ENCODE measurements at places on chromosomes 11 and 22.

DNA sequence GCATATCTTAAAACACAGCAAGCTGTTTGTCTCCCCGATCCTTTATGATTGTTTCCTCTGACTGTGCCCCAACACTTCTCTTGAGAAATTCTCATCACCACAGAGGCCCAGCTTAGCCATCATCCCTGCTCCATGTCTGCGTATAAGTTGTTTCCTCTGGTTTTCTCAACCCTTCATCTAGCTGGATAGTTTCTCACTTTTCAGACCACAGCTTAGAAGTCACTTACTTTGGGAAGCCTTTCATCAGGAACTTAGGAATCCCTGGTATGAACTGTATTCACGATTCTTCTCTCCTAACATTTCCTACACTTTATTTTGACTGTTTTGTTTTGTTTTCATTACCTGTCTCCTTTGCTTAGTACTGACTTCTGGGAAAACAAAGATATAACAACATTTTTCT is 295.2 kb downstream of the GUCY1A2 start:
- DNase-seq, result no peak

- no peak for DNase-seq
These were observed 65.3 kb downstream of the MAML2 start for GRCh38 chr11:96277696-96278038.

GRCh38 chr22:41598891-41599635 is 9.4 kb upstream of the PMM1 start:
- DNase-seq, result no peak

DNA sequence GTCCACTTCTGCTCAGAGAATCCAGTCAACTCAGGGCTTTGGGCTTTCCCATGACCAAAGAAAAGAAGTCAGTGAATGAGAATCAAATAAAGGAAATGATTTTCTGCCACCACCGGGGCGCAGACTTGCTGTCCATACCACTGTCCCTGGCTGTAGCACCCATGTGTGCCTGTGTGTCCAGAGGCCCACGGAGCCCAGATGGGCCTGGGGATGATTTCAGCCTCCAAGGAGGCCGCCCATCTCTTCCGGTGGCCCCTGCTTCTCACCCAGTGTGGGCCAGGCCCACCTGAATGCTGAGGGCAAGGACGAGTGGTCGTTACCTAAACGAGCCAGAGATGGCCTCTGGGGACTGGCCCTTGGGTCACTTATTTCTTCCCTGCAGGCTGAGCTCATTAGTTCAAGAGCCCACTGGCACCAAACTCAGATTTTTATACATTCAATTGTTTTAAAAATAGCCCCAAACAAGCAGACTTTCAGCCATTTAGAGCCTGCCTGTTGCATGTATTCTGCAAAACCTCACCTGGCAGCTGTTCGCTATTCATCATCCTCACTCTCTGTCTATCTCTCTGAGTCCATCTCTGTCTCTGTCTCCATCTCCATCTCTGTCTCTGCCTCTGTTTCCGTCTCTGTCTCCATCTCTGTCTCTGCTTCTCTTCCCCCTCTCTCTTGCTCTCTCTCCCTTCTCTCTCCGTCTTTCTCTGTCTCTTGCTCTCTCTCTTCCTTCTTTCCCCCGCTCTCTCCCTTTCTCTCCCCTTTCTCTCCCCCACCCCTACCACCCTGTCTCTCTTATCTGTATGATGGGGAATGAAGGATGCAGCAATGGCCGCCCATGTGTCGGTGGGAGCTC is 24.2 kb downstream of the KRTAP5-5 start:
- DNase-seq, result no peak

DNA sequence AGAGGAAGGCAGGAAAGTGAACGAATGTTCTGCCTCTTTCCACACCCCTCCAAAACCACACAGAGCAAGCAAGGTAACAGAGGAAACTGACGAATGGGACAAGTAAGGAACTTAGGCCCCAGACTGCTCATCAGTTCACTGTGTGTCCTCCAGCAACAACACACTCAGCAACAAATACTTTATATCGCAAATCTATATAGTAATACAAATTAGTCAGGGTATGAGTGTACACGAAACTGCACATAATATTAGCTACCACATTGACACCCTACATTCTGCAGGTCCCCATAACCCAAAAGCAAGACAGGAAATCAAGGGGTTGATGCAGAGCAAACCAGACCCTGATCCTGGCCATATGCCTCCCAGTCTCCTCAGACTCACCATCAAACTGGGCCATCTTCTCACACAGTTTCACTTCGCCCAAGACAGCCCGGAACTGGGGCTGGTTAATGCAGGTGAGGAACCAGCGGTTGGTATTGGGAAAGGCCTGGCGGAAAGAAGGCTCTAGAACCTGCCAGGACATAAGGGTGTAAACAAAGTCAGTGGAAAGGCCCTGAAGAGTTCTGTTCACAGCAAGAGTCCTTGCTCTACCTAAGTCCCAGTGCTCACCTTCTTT is 6.6 kb downstream of the EEF1G start:
- DNase-seq, result no peak

Data from AG04449 (cell line).